ENCODE measurements at places on chromosomes 1 and 21.

GRCh38 chr1:77655431-77655974, 27.0 kb downstream of the ZZZ3 start:
- no peak for DNase-seq

GRCh38 chr1:101002551-101002950, 23.0 kb downstream of the DPH5 start:
- no peak for DNase-seq

DNA sequence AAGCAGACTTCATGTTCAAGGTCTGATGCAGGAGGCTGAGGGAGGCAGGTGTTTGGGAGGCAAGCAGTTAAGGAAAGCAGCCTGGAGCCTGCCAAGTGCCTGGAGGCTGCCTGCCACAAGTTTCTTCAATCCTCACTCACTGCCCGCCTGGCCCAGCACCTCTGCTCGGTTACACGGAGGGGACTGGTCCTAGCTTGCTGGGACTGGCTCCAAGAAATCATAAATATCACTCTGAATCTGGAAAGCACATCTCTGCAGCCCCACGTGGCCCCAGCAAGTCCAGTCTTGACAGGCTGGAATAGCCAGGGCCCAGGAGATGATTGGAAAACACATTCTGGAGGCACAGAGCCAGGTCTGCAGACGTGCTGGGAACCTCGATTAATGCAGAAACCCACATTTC, 83.9 kb downstream of the BCAR3 start:
- no peak for DNase-seq

GRCh38 chr1:157288492-157288891, 150.3 kb upstream of the ETV3 start:
- DNase-seq = no peak

DNA sequence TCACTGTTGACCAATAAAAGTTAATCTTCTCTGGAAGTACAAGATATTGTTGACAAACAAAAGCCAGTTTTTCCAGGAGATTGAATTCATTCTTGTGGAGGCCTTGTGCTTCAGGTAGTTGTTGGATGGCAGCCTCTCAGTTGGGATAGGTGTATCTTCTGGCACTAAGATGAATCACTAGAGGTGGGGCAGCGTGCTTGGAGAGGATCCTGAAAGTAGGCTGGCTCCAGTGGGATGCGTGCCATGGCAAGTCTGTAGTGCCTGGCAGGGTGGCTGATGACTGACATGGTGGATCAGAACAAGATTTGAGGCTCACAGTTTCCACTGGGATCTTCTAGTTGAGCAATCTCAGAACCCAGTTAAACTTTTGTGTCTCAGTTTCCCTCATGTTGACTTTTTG, 2.4 kb downstream of the VPS13D start:
- peak; percentile 31 for DNase-seq

DNA sequence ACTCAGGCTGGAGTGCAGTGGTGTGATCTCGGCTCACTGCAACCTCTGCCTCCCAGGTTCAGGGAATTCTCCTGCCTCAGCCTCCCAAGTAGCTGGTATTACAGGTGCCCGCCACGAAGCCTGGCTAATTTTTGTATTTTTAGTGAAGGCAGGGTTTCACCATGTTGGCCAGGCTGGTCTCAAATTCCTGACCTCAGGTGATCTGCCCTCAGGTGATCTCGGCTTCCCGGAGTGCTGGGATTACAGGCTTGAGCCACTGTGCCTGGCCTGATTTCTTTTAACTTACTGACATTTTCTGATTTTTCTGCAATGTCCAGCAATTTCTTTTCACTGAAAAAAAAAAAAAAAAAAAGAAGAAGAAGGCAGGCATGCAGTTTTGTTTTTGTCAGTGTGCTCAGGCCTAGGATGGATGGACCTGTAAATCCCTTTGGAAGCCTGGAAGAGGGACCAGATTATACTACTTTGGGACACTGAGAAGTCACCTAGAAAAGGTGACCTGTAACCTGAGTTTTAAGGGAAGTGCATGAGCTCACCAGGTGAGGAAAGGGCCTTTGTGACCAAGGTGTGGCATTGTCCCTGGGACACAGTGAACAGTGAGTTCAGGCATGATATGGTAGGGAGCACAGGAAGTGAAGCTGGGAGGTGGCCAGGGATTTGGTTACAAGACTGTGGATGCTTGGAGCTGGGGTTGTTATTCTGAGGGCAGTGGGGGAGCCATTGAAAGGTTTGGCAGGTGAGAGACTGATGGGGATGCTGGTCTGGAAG, 2.7 kb upstream of the TMEM61 start:
- DNase-seq = no peak

- no peak for DNase-seq
Measured at GRCh38 chr21:42097860-42098454, 26.8 kb downstream of the UMODL1 start.

DNA sequence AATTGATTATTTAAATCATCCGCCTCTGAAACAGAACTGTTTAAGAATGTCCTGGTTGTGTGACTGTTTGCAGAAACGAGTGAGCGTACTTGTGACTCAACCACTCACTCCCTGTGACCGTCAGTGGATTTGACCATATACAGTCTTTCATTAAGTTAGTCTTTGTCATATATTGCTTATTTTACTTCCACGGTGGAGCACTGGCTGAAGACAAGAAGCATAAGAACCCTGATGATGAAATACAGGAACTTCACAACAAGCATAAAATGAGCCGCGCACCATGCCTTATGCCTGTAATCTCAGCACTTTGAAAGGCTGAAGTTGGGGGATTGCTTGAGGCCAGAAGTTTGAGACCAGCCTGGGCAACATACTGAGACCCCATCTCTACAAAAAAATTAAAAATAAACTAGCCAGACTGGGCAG, 194.0 kb downstream of the TOMM20 start:
- DNase-seq = no peak

GRCh38 chr1:172203902-172204301, 216.6 kb upstream of the C1orf105 start:
- no peak for DNase-seq

DNA sequence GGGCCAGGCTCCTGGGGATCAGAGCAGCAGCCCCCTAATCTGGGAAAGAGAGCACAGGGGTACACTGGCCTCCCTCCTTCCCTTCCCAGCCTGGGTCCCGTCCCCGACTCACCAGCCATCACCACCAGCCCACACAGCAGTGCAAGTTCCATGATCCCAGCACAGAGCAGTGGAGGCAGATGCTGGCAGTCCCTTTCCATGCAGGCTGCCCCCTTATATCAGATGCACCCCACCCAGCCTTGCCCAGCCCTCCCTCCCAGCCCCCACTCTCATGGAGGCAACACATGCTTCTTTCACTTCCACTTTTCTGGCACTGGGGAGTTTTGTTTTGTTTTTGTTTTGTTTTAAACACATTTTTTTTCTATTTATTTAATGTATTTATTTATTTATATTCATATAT, at the start of gene PLA2G2D:
PLA2G2D (minus strand) TSS at position 190 of the 400 bp plus-strand sequence; CDS start at position 152, 38 bp downstream.
- DNase-seq = no peak

GRCh38 chr1:18204575-18204974, 97.0 kb downstream of the IGSF21 start:
- DNase-seq = no peak

DNA sequence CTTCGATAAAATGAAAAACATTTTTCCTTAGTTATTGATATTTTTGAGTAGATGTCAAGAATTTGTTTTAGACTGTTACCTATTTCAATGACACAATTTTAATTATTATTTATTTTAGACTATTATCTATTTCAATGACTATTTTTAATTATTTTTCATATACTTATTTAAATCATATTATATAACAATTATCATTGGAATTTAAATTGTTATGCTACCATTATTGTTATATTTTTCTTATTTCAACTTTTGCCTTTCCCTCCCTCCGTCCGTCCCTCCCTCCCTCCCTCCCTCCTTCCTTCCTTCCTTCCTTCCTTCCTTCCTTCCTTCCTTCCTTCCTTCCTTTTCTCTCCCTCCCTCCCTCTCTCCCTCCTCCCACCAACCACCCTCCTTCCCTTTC, 229.3 kb downstream of the GRIK1 start:
- no peak for DNase-seq

DNA sequence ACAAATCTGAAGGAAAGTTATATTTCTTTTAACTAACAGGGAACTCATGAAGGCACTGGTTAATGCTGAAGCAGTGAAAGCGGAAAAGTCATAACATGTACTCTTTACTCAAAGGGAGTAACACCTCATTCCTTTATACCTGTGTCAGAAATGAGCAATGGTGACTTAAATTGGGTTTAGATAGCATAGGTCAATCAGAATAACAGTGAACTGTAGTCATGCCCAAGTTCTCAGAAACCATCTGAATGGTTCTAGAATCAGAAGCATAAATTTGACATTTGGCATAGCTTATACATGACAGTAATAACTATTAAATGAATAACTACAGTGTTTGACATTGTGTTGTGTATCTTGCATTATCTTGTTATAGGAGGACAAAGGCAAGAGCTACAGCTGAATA, 382.0 kb downstream of the NUF2 start:
- no peak for DNase-seq

- DNase-seq = no peak
Measured at GRCh38 chr1:113538225-113538624, 147.9 kb downstream of the MAGI3 start.

- peak; percentile 78 for DNase-seq
Measured at GRCh38 chr1:203038217-203038741, 12.0 kb downstream of the PPFIA4 start.

Data from cerebellar cortex (tissue), 1 donor.